ENCODE measurements at places on chromosomes 6 and 20.

- no peak for DNase-seq
Observed at GRCh38 chr6:44255871-44256774, 1.2 kb downstream of the SLC35B2 start.

GRCh38 chr20:37915800-37916570 is 13.1 kb downstream of the VSTM2L start:
- no peak for DNase-seq

DNA sequence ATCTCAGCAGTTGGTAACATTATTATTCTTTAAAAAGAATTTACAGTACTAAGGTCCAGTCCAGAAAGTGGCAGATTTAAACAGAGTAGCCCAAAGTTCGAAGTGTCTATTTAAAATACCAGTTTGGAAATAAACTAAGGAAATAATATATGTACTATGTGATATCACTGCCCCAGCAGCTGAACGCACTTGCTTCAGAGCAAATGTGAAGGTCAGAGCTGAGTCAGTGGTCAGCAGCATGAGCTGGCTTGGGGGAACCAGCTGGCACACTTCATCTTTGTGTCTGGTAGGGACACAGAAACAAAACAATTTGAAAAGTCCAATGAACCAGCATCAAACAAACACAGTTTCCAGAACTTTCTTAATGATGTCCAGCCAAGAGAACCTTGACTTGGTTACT is 15.4 kb downstream of the TMEM14B start:
- no peak for DNase-seq

DNA sequence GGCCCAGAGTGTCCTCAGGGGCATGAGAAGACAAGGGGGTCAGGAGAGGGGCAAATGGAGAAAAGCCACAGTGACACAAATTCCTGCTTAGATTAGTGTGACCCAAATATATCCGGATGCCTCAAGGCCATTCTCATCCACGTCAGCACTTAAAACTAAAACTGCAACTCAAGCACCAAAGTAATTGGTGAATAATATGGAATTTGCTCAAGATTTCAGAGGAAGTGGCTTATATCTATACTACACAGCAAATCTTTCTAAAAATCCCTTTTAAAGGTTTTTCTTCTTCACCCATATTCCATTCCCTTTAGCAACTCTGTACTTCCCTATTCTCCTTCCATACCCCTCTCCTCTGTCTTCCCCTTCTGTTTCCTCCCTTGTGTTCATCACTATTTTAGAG is 15.2 kb downstream of the DEF6 start:
- no peak for DNase-seq

GRCh38 chr6:36774331-36774730 is 64.9 kb downstream of the CPNE5 start:
- DNase-seq, result no peak

GRCh38 chr6:91566467-91566866 is 979.6 kb upstream of the MAP3K7 start:
- DNase-seq, result no peak

- no peak for DNase-seq
Observed at GRCh38 chr6:152721956-152722355, 24.3 kb downstream of the MYCT1 start.

DNA sequence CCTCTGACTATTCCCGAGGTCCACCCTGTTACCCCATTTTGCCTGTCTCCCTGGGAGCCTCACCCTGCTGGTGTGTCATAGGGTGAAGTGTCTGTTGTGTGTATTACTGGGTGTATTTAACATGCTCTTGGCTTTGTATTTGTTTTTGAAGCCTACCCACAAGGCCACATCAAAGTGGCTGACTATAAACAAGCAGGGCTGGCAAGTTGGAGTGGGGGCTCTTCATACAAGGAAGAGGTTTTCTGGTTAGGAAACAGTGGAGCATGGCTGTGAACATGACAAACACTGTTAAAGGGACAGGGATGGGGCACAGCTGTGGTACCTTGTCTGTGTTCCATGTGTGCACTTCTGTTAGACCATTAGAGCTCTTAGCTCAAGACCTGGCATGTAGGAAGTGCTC is 26.3 kb downstream of the HECA start:
- DNase-seq, result no peak

DNA sequence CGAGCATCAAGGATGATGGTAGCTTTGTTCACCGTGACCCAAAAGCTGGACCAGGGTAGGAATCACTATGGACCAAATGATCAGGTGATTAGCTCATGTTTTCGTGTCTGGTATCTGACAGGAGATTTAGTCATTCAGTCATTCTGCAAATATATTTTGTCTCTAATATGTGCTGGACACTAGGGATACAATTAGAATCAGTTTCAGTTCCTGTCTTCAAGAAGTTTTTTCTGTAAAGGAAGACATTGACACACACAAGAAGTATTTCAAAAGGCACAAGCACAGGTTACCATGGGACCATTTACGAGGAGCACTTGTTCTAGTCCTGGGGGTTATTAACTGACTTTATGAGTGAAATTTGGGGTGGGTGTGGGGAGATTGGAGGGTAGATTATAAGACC is 244.9 kb downstream of the HIVEP2 start:
- DNase-seq, result no peak

- DNase-seq, result no peak
Observed at GRCh38 chr6:53578371-53578770, 33.5 kb upstream of the GCLC start.

DNA sequence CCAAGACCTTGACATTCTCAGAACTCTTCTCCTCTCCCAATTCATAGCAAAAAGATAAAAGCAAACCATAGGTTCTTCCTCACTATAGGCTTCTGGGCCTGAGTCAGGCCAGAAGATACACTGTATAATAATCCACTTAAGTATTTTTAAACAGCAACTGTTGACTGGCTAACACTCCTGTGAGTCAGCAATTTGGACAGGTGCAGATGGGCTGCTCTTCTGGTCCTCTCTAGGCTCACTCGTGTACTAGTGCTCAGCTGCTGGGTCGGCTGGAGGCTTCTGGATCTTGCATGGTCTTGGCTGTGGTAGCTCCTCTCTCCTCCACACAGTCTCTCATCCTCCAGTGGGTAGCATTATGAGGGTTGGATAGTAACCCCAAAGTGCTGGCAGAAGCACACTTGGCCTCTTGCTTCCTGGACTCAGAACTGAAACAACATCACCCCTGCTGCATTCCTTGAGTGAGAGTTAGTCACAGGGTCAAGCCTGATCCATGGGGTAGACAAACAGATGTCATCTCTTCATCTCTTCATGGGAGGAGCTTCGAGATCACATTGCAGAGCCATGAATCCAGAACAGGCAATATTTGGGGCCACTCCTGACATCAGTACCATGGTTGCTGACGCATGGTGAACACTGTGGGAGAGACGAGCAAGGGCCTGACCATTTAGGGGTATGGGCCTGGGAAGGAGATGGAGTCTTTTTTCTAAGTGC is 86.9 kb downstream of the C6orf118 start:
- DNase-seq, result no peak

DNA sequence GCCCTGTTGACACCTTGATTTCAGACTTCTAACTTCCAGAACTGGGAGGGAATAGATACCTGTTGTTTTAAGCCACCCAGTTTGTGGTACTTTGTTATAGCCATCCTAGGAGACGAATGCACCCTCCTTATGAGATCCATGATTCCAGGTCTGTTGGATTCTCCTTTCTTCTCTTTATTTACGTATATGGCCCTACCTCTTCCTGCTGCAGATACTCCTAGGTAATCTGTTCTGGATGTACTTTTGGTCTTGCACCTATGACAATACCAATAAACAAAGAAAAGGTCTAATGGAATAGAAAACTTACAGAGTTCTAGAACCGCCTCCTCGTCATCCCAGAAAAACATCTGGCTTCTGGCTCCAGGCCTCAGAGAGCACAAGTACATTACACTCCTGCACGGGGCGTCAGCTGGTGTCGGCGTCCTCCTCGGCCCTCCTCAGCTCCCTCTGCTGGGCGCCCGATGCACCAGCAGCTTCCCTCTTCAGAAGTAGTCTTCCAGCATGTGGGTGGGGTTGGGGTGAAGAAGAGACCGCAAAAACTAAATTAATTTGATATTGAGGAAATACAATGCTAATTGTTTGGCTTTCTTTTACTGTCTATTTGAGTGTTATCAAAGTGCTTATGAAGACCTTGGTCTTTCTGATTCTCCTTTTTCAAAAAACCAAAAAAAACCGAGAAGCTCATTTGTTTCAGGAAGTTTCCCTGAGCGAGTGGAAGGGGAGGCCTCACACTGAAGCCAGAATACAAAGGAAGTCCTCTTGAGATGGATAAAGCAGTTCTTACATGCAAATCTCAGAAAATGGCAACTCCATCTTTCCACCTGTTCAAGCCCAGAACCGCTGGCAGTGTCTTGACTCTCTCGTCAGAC is 9.7 kb upstream of the ATXN1 start:
- DNase-seq, result no peak

- DNase-seq, result no peak
Observed at GRCh38 chr6:49933526-49933925, 30.4 kb downstream of the DEFB114 start.

- DNase-seq, result no peak
Observed at GRCh38 chr6:157106487-157106886, 216.8 kb downstream of the TMEM242 start.

DNA sequence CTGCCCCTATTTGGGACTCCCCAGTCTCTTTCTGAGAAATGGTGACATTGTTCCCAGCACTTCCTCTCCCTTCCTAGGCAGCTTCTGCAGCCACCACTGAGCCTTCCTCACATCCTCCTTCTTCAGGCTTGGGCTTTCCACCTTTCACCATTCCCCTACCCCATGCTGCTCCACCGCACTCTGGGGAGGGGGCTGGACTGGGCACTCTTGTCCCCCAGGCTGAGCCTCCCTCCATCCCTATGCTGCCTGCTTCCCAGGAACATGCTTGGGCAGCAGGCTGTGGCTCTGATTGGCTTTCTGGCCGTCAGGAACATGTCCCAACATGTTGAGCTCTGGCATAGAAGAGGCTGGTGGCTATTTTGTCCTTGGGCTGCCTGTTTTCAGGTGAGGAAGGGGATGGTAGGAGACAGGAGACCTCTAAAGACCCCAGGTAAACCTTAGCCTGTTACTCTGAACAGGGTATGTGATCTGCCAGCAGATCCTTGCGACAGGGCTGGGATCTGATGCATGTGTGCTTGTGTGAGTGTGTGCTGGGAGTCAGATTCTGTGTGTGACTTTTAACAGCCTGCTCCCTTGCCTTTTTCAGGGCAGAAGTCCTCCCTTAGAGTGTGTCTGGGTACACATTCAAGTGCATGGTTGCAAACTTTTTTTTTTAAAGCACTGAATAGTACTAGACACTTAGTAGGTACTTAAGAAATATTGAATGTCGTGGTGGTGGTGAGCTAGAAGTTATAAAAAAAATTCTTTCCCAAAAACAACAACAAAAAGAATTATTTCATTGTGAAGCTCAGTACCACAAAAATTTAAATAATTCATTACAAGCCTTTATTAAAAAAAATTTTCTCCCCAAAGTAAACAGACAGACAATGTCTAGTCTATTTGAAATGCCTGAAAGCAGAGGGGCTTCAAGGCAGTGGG is 2.1 kb upstream of the CDKN1A start:
- DNase-seq, result no peak

DNA sequence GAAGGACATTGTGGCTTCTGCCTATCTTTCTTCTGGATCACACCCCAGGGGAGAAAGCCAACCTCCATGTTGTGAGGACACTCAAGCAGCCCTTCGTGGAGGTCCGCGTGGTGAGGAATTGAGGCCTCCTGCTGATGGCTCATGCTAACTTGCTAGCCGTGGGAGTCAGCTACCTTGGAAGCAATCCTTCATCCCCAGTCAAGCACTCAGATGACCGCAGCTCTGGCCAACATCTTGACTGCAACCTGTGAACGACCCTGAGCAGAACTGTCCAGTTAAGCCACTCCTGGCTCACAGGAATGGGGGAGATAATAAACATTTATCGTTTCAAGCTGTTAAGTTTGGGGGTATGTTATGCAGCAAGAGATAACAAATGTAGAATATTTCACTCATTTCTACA is 10.9 kb upstream of the CNKSR3 start:
- no peak for DNase-seq

GRCh38 chr20:1664911-1665310 is 7.3 kb upstream of the SIRPG start:
- DNase-seq, result no peak

DNA sequence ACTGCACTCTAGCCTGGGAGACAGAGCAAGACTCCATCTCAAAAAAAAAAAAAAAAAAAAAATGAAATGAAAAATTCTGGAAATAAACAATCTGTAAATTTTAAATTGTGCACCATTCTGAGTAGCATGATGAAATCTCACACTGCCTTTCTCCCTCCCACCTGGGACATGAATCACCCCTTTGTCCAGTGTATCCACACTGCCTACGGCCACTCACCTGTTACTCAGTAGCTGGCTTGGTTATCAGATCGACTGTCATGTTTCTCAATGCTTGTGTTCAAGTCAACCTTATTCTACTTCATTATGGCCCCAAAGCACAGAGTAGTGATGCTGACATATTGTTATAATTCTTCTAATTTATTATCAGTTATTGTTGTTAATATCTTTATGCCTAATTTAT is 58.7 kb upstream of the MTHFD1L start:
- no peak for DNase-seq

- no peak for DNase-seq
Observed at GRCh38 chr6:52881662-52881995, 27.9 kb downstream of the GSTA3 start.

GRCh38 chr6:128161263-128161662 is 260.4 kb upstream of the THEMIS start:
- no peak for DNase-seq

DNA sequence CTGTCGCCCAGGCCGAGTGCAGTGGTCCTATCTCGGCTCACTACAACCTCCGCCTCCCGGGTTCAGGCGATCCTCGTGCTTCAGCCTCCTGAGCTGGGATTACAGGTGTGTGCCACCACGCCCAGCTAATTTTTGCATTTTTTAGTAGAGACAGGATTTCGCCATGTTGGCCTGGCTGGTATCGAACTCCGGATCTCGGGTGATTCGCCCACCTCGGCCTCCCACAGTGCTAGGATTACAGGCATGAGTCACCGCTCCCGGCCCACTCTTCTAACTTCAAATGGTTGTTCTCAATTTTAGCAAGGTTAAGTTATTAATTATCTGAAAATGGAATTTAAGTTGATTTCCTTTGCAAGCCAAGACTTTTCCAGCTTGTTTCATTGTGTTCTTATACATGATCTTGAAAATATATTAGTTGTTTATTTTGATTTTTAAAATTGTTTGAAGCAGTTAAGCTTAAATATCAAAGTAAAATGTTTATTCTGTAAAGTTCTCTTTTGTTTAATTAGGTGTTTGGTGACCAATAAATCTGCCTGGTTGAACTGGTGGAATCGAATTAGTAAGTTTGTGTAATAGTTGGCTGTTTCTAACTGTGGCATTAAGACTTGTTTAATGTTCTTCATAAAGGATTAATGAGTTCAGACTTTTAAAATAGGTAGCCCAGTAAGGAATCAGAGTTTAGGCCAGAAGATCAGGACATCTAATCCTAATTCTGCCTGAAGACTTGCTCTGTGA is 2.3 kb downstream of the PM20D2 start:
- DNase-seq, result no peak

DNA sequence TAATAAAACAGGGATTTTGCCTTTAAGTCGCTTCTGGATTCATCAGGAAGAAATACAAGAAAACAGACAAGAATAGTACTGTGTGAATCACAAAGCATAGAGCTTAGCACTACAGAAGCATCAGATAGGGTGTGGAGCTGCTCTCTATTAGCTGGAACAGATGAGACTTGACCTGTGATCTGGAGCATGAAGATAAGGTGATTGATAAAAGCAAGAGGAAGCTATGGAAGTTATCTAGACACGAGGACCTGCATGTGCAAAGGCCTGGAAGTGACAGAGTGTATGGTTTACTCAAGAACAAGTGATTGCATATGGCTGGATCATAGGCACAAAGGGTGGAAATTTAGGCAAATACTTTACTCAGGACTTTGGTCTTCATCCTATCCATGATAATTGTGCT is 112.9 kb upstream of the MLIP start:
- DNase-seq, result no peak

GRCh38 chr6:43402820-43403219 is 24.5 kb upstream of the ABCC10 start:
- no peak for DNase-seq
